ENCODE measurements at places on chromosomes 6 and 20.

DNA sequence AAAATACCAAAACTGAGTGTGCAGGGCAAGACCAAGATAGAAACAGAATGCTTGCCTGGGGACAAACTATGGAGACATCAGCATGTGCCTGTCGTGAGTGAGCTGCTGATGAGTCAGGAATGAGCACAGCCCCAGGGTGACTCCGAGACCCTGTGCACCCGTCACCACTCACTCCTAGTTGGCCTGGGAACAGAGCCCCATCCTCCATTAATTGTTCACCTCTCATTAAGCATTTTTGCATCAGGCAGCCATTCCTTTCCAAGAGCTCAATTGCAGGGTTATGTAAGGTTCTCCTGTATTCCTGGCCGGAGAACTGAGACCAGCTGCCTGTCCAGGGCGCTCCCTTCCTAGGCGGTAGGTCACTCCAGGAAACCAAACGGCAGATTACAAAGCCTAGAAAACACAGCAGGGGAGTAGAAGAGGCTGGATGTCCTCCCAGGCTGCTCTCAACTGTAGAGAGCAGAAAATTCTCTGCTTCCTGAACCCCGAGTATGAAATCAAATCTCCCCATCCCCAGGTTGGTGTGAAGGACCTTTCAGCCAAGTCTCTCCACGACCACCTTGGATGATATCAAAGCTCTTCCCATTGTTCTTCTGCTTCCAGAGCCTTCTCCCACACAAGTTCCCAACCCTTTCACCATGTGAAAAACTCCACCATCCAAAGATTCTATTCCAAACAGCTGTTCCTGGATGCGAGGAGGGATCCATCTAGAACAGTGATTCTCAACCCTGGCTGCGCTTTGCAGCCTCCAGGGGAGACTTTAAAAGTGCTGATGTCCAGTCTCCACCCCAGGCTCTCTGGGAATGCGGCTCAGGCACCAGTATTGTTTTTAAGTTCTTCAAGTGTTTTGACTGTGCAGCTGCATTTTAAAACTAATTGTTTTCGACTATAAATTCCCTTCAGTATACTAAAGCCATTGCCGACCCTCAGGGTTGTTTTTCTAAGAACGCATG lies 532.6 kb upstream of the JARID2 start:
- no peak for DNase-seq

DNA sequence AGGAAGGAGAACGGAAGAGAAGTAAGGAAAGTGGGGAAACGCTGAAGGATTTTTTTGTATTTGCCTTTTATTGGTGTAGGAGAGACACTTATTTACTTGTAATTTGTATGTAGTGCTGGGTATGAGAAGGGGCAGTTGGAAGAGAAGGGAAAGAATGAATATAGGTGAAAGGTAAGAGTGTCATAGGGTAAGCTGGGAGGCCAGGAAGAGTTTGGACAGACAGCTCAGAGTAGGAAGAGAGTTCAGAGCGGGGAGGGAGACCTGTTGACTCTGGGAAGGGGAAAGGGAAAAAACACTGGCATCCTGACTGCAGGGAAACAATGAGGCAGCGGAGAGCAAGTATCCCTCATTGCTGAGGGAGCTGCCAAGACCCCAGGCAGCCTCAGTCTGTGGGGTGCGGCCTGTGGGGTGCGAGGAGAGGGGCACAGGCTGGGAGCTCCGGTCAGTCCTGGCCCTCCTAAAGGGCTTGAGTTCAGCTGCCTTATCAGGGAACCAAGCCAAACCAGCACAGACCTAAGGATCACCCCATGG lies 3.1 kb downstream of the TRAF3IP2 start:
- DNase-seq, result no peak

DNA sequence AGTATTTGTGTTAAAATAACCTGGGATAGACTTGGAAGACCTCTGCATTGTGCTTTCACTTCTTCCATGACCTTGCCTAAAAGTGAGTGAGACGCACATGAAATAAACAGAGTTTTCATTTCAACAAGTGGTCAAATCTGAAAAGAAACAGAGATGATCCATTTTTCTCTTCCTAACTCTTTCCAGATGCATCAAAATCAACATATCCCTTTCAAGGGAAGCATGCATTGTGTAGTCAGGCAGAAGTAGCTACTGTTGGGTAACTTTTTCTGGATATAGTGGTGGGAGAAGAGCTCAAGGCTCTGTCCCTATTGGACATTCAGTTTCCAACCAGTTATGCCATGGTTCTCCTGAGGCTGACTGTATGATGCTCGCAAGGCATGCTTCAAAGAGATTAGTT lies 233.0 kb upstream of the JAG1 start:
- DNase-seq, result no peak

- no peak for DNase-seq
These were observed 68.2 kb downstream of the TBX18 start for GRCh38 chr6:84696166-84696565.
